ENCODE measurements at places on chromosomes 3 and 15. TPM values are rescaled to one million over a fixed set of nuclear protein-coding genes. Genes with fewer than 3 reads are reported as not detected.

Gene ITIH1
- total RNA-seq = not detected

DNA sequence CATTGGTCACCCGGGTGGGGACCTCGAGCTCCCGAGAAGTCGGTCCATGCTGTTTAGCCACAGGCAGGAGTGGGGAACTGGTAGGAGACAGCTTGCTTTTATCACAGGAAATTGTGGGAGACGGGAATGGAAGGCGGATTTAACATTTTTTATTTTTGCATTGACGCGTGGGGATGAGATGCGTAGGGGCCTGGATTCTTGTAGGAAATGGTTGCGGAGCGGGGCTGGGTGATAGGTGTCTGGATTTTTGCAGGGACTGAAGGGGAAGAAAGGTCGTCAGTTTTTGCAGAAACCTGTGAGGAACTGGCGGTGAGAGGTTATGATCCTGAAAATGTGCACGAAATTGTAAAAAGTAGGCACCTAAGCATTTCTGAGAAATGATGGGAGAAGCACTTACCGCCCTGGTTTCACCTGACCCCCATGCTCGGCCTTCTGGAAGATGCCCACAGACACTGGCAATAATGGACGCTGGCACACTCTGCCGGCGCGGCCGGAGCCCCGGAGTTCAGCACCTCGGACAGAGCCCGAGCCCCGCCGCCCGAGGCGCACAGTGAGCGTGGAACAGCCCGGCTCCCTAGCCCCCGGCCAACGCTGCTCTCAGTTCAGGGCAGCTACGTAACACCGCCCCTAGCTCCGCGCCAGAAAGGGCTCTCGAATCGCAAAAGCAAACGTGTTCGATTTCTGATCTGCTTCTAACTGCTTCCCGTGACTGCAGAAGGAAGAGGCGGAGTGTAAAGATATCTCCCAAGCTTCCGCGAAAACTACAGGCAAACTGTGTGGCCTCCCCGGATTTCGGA, 928 bp downstream of the ANKRD34C start:
- DNase-seq = no peak

GRCh38 chr3:35790764-35791163, 151.4 kb downstream of the ARPP21 start:
- DNase-seq = no peak

GRCh38 chr15:98737159-98737558, 88.8 kb downstream of the IGF1R start:
- DNase-seq = no peak

Gene CHRNA7
- total RNA-seq = 1.9 TPM

DNA sequence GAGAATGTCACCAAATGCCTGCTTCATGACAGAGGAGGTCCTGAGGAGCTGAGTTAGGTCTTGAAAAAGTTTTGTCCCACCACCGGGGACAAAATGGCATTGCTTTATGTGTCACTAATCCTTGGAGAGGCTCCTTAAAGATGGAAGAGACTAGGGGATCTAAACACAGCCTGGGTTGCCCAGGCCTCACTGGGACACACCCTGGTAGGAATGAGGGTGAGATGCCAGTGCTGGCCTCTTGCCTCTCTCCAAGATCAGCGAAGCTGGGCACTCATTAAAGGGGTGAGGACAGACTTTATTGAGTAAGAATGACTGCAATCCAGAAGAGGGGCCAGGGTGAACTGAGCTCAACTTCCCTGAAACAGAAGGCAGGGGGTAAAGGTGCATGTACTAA, 58.5 kb upstream of the KLF13 start:
- no peak for DNase-seq

Gene SERPINI2
- 0.30 TPM for total RNA-seq

Gene P4HTM
- 28.1 TPM for total RNA-seq

GRCh38 chr15:49110158-49110944, 45.0 kb downstream of the COPS2 start:
- DNase-seq = no peak

DNA sequence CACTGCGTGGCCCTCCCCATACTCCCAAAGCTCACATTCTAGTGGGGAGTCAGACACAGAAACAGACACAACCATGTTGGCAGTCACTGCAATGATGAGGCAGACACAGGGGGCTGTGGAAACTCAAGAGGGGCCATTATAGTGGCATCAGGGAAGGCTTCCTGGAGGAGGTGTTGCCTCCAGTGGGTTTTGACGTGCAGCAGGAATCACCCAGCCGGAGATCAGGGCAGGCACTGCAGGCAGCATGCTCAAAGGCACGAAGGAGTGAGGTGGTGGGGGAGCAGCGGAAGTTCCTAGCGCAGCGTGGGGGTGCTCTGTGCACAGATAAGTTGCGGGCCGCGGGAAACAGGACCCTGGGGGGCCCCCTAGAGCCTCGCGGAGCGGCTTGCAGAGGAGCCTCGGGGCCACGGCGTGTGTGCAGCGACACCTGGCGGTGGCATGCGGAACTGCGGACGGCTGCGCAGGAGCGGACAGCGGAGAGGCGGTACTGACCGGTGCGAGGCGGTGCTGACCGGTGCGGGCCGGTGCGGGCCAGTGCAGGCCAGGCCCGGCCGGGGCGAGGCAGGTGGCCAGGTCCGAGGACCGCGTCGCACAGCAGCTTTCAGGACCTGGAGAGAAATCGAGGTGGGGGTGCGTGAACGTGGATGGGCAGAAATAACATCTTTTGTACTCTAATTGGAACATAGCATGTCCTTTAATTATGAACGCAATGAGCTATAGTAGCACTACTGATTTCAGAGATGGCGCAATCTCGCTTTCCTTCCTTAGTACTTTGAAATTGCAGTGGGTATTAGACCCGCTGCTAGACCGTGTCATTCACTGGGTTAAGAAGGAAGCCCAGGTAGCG, 101.5 kb downstream of the FBLN2 start:
- no peak for DNase-seq

Gene ZIC1
- not detected for total RNA-seq

Data from esophagus squamous epithelium (tissue), 5 donors.